Ovary (tissue), 10 donors: ENCODE measurements at places on chromosomes 3 and 15.

DNA sequence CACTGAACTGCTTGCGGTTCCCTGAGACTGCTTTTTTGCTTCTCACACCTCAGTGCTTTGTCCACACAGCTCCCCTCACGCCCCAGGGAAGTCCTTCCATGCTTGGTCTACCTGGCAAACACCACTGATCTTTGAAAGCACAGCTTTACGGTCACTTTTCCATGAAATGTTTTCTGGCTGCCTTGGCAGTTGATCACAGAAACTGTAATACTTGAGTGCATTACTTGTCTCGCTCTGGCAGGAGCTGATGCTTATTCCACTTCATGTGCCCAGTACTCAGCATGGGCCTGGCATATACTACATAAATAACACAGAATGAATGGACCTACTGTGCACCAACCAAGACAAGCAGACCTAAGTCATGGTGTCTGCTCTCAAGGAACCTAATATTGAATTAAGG lies 121.1 kb downstream of the MEX3B start:
- H3K27ac ChIP-seq, result no peak overlapping the region
- H3K4me3 ChIP-seq, result no peak overlapping the region
- no peak for DNase-seq
- H3K36me3 ChIP-seq, result no peaks in the 10 kb centered on the region

GRCh38 chr3:81302045-81302444 lies 459.4 kb downstream of the GBE1 start:
- no peaks in the 10 kb centered on the region for H3K27me3 ChIP-seq
- DNase-seq, result no peak
- no peaks in the 10 kb centered on the region for H3K4me1 ChIP-seq
- no peaks in the 10 kb centered on the region for H3K36me3 ChIP-seq

DNA sequence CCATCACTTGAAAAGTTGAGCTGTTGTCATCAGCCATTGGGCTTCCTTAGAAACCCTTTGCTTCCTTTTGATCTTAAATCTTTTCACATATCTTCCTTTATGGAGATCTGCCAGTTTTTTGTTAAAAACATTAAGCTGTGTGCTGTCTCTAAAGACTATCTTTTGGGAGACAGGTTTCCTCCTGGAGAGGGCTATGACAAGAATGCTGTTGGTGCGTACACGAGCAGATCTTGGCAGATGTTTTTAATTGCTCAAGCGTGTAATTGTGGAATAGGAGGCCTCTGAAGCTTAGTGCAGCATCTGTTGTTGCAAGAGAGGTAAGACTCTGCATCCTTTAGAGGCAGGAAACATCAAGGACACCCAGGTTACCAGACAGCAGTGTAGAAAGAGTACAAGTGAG lies 56.8 kb downstream of the PHLDB2 start:
- H3K27me3 ChIP-seq, result no peaks in the 10 kb centered on the region
- H3K27ac ChIP-seq, result no peak overlapping the region
- H3K4me3 ChIP-seq, result no peak overlapping the region
- no peak for DNase-seq

DNA sequence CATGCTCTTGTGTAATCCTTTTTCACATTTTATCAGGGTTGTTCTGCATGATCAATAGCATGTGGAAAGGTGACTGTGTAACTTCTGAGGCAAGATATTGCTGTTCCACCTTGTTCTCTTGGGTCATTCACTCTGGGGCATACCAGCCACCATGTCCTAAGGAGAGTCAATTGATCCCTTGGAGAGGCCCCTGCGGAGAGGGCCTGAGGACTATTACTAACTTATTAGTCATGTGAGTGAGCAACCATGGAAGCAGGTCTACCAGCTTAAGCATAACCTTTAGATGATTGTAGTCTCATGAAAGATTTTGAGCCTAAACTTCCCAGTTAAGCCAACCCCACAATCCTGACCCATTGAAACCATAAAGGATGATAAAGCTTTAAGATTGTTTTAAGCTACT lies 22.0 kb upstream of the COL6A5 start:
- no peak for DNase-seq
- H3K36me3 ChIP-seq, result no peaks in the 10 kb centered on the region
- H3K4me3 ChIP-seq, result no peak overlapping the region
- H3K4me1 ChIP-seq, result no peaks in the 10 kb centered on the region
- no peak overlapping the region for H3K27ac ChIP-seq

- H3K36me3 ChIP-seq, result no peaks in the 10 kb centered on the region
- H3K27ac ChIP-seq, result no peak overlapping the region
- DNase-seq, result no peak
Measured at GRCh38 chr3:138440596-138440995, 6.2 kb downstream of the ESYT3 start.

- no peaks in the 10 kb centered on the region for H3K27me3 ChIP-seq
- H3K36me3 ChIP-seq, result no peaks in the 10 kb centered on the region
- H3K4me1 ChIP-seq, result no peaks in the 10 kb centered on the region
- no peak overlapping the region for H3K4me3 ChIP-seq
- DNase-seq, result no peak
Measured at GRCh38 chr3:85110393-85110792, 151.6 kb downstream of the CADM2 start.

- no peak overlapping the region for H3K27ac ChIP-seq
- no peaks in the 10 kb centered on the region for H3K27me3 ChIP-seq
- H3K4me1 ChIP-seq, result no peaks in the 10 kb centered on the region
- no peaks in the 10 kb centered on the region for H3K36me3 ChIP-seq
- no peak for DNase-seq
Measured at GRCh38 chr3:126307591-126308393, 49.4 kb downstream of the KLF15 start.

DNA sequence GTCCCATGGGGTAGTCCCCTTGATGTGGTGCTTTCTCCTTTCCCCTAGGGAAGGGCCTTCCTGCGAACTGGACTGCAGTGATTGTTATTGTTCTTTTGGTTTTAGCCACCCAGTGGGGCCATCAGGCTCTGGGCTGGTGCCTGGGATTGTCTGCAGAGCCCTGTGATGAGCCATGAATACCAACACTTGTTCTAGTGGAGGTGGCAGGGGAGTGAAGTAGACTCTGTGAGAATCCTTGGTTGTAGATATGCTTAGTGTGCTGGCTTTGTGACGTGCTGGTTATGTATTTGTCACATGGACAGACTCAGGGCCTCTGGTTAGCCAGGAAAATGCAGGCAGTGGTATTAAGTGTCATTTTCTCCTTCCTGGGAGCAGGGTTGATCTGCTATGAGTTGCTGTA lies 51.8 kb upstream of the NDUFB4 start:
- no peaks in the 10 kb centered on the region for H3K4me1 ChIP-seq
- H3K36me3 ChIP-seq, result no peaks in the 10 kb centered on the region
- no peaks in the 10 kb centered on the region for H3K27me3 ChIP-seq
- DNase-seq, result no peak
- no peak overlapping the region for H3K4me3 ChIP-seq

DNA sequence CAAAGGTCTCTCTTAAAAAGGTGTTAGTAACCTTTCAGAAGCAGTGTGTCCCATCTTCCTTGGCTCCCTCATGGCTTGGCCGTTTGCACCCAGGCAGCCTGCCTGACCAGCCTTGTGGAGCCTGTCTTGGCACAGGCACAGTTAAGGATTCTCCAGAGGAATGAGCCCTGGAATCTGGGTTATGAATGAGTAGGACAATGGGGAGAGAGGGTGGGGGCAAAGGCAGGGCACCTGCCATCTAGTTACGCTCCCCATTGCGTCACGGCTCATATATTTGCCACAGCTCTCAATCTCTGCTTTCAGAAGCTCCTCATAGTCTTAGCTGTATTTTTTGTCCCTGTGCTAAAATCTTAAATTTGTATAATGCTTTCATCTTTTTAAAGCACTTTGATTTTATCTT lies 50.6 kb downstream of the WDR76 start:
- no peaks in the 10 kb centered on the region for H3K27me3 ChIP-seq
- no peak for DNase-seq
- H3K4me1 ChIP-seq, result no peaks in the 10 kb centered on the region

GRCh38 chr3:170007031-170007663 lies 30.6 kb upstream of the GPR160 start:
- H3K4me1 ChIP-seq, result no peaks in the 10 kb centered on the region
- no peaks in the 10 kb centered on the region for H3K27me3 ChIP-seq
- DNase-seq, result no peak
- no peaks in the 10 kb centered on the region for H3K36me3 ChIP-seq
- no peak overlapping the region for H3K27ac ChIP-seq

GRCh38 chr3:87209111-87209510 lies 18.0 kb upstream of the CHMP2B start:
- no peaks in the 10 kb centered on the region for H3K36me3 ChIP-seq
- no peaks in the 10 kb centered on the region for H3K4me1 ChIP-seq
- no peak for DNase-seq
- H3K4me3 ChIP-seq, result no peak overlapping the region
- no peaks in the 10 kb centered on the region for H3K27me3 ChIP-seq
- no peak overlapping the region for H3K27ac ChIP-seq

- no peaks in the 10 kb centered on the region for H3K36me3 ChIP-seq
- H3K27me3 ChIP-seq, result no peaks in the 10 kb centered on the region
- H3K4me3 ChIP-seq, result no peak overlapping the region
- H3K27ac ChIP-seq, result no peak overlapping the region
- peaks cover 12% of the 10 kb centered on the region for H3K4me1 ChIP-seq
- DNase-seq, result peak; percentile 40
Measured at GRCh38 chr15:96158938-96159337, 171.6 kb upstream of the NR2F2 start.

- H3K4me1 ChIP-seq, result no peaks in the 10 kb centered on the region
- H3K27me3 ChIP-seq, result no peaks in the 10 kb centered on the region
- DNase-seq, result no peak
- H3K4me3 ChIP-seq, result no peak overlapping the region
- no peaks in the 10 kb centered on the region for H3K36me3 ChIP-seq
Measured at GRCh38 chr3:147304756-147305155, 101.6 kb downstream of the ZIC4 start.

- no peaks in the 10 kb centered on the region for H3K36me3 ChIP-seq
- H3K4me1 ChIP-seq, result peaks cover 15% of the 10 kb centered on the region
- no peak overlapping the region for H3K4me3 ChIP-seq
- no peak for DNase-seq
- no peak overlapping the region for H3K27ac ChIP-seq
- no peaks in the 10 kb centered on the region for H3K27me3 ChIP-seq
Measured at GRCh38 chr15:75693501-75694240, 19.0 kb downstream of the CSPG4 start.

DNA sequence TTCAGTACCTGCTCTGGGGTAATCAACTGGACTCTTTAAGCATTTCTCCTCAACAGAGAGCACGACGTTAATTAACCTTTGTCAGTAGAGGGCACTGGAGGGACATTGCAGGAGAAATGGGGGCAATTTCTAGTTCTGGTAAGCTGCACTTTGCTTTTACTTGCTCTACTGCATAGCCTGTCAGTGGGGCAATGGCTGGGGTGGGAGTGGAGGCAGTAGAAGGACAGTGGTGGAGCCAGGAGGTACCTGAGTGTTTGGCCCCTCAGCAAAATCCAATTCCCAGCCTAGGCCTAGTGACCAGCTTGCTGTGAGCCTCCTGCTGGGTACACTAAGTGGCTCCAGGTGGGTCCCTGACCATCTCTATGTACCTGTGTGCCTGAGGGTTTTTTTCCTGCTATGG lies 18.3 kb upstream of the MED12L start:
- no peaks in the 10 kb centered on the region for H3K36me3 ChIP-seq
- no peaks in the 10 kb centered on the region for H3K27me3 ChIP-seq
- DNase-seq, result no peak
- no peak overlapping the region for H3K27ac ChIP-seq
- H3K4me1 ChIP-seq, result no peaks in the 10 kb centered on the region
